ENCODE measurements at places on chromosomes 1 and 21. TPM values are rescaled to one million over a fixed set of nuclear protein-coding genes. Genes with fewer than 3 reads are reported as not detected.

TSPAN2 gene
- 0.42 TPM for total RNA-seq

B4GALT2 gene
- total RNA-seq, result 56.3 TPM

CELA2A gene
- total RNA-seq, result not detected

CD84 gene
- total RNA-seq, result not detected

FCRL2 gene
- total RNA-seq, result not detected

TNFRSF1B gene
- not detected for total RNA-seq

CELA3A gene
- total RNA-seq, result not detected

CHODL gene
- total RNA-seq, result not detected

HES3 gene
- not detected for total RNA-seq

KCNE2 gene
- total RNA-seq, result not detected

SLC2A5 gene
- 0.61 TPM for total RNA-seq
